Pancreas (tissue), 10 donors: ENCODE measurements at places on chromosomes 16 and 17. TPM values are rescaled to one million over a fixed set of nuclear protein-coding genes. Genes with fewer than 3 reads are reported as not detected.
A peak's percentile ranks its signal among the peaks of the same experiment; 100 is the strongest.

RPL13 gene
- 1,297 TPM for total RNA-seq

GRCh38 chr17:82831041-82831817, 8.6 kb downstream of the ZNF750 start:
- H3K4me3 ChIP-seq: no peak overlapping the region
- no peaks in the 10 kb centered on the region for H3K27me3 ChIP-seq
- H3K4me1 ChIP-seq: no peaks in the 10 kb centered on the region

DNA sequence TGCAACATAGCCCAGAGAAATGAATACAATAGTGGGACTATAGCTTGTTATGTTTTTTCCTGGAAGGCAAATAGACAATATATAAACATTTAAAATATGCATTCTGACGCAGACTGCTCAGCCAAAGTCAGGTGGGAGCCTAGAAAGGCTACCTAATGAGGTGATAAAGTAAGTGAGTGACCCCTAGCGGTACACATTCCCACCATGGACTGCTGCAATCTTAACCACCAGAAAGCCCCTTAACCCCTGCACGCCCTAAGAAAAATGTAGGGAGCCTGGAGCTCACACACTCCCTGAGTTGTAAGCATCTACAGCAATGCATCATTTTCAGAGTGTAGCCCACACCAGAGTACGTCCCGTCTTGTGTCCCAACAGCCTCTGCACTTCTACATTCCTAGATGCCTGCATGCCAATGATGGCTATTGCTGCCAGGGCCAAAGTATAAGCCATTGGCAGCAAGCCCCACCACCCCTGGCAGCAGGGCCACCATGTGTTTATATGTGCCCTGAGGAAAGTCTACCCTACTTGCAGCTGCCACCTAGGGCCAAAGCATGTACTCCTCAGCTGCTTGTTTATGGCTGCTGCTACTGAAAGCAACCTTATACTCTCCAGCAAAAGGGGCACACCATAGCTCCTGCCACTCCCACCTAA, 127.6 kb downstream of the KIF2B start:
- H3K27ac ChIP-seq: no peak overlapping the region
- H3K27me3 ChIP-seq: peaks cover 5% of the 10 kb centered on the region
- no peak overlapping the region for H3K4me3 ChIP-seq
- no peaks in the 10 kb centered on the region for H3K36me3 ChIP-seq

DNA sequence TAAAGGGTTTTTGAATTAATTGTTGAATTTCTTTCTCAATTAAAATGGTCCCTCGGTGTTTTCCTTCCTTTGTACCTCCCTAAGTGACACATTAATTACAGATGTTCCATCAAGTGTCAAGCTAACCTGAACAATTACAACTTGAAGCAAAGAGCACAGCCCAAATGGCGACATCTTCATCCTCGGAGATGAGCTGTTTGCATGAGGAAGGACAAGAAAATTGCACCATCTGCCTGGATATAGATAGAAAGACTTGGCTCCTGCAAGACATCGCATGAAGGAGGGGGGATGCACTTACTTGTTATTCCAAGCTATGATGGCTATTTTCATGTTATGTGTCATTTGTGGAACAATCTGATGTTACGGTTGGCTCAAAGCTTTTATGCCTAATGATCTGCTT, 86.4 kb upstream of the ZKSCAN2 start:
- H3K4me1 ChIP-seq: no peaks in the 10 kb centered on the region
- no peaks in the 10 kb centered on the region for H3K27me3 ChIP-seq
- no peaks in the 10 kb centered on the region for H3K36me3 ChIP-seq
- H3K4me3 ChIP-seq: no peak overlapping the region

C16orf92 gene
- not detected for total RNA-seq

GRCh38 chr17:6386041-6386630, 48.8 kb downstream of the AIPL1 start:
- H3K4me1 ChIP-seq: no peaks in the 10 kb centered on the region
- no peak overlapping the region for H3K27ac ChIP-seq
- DNase-seq: no peak
- no peaks in the 10 kb centered on the region for H3K36me3 ChIP-seq

DNA sequence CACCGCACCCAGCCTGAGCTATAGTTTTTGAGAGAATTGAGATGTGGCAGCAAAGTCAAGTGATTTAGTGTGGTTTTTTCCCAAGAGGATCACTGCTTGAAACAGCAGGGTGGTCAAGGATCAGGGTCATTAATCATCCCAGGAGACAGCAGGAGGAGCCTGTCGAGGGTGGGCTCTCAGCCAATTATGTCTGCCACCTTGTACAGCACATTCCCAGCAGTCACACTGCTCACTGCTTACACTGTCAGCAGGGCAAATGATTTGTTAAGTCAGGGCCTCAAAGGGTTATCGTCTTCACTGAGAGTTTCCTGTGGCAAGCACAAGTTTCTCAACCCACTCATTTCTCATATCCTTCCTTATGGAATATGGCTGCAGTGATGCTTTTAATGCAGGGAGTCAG, 13.2 kb downstream of the B3GNT9 start:
- no peaks in the 10 kb centered on the region for H3K27me3 ChIP-seq
- peaks cover 3% of the 10 kb centered on the region for H3K36me3 ChIP-seq
- no peak for DNase-seq
- H3K27ac ChIP-seq: no peak overlapping the region
- H3K4me3 ChIP-seq: no peak overlapping the region

DNA sequence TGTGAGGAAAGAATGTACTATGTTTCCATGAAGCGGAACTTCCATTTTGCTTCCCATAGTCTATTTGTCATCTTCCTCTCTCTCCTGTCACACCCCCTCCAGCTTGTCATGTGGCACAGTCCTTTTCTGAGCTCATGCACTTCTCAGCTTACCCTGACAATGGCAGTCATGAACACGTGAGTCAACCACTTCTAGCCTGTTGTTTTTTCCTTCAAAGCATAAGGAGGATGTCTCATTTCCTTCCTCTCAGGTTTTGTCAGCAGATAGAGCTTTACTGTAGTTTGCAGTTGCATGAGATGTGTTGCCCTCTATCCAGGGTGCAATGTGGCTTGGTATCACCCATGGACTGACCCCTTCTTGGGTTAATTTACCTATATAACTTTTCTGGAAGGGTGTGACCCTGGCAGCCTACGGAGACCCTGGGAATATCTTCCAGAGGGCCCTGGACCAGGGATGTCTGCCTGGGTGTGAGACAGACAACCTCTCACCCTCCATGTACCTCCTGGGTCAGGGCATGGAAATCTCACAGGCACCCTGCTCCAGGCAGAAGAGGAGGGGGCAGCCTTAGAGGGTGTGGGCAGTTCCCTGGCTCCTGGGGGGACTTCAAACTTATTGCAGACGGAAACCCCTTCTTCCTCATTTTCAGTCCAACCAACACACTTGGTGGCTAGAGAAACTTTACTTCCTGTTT, 4.0 kb upstream of the ZNF267 start:
- H3K27me3 ChIP-seq: no peaks in the 10 kb centered on the region
- no peak overlapping the region for H3K4me3 ChIP-seq
- no peaks in the 10 kb centered on the region for H3K36me3 ChIP-seq
- peaks cover 6% of the 10 kb centered on the region for H3K4me1 ChIP-seq
- DNase-seq: peak; percentile 66
- H3K27ac ChIP-seq: no peak overlapping the region

DNA sequence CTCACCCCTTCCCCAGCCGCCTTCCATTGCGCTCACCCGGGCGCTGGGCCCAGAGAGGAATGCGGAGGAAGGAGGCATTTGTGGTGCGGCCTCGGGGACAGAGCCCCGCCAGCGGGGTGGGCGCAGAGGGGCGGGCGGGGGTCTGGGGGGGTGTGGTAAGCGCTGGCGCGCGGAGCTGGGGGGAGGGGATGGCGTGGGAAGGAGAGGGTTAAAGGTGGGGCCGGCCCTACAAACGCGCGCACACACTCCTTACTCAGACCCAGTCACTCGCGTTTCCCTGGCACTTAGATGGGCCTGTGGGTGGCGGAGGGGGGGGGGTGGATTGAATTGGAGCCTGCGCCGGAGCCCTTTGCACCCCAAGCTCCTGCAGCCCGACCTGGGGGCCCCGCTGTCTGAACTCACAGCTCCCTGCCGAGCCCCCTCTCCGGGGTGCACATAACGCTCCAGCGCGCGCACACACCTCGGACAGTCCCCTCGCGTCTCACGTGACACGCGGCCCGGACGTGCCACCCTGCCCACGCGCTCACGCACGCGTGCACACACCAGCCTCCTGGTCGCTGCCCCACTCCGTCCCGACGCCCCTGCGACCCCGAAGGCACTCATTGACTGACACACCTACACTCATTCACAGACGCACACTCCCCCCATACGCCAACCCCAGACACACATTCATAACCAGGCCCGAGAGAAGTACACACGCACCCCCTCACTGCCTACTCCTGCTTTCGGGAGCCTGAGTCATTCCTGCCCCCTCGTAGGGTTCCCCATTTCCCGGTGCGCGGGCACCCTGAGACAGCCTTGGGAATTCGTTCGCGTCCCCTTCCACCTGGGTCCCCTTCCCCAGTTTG, 844 bp downstream of the TBKBP1 start:
- no peak for DNase-seq
- H3K36me3 ChIP-seq: no peaks in the 10 kb centered on the region
- H3K4me3 ChIP-seq: peak overlapping the region; percentile 58
- H3K4me1 ChIP-seq: no peaks in the 10 kb centered on the region
